ENCODE measurements at places on chromosomes 3 and 15.

GRCh38 chr3:41650406-41650805 lies 311.5 kb downstream of the ULK4 start:
- DNase-seq: no peak

- DNase-seq: no peak
Measured at GRCh38 chr3:112390783-112391641, 58.1 kb downstream of the CD200 start.

GRCh38 chr3:159458010-159458409 lies 530.6 kb upstream of the IL12A start:
- DNase-seq: no peak

DNA sequence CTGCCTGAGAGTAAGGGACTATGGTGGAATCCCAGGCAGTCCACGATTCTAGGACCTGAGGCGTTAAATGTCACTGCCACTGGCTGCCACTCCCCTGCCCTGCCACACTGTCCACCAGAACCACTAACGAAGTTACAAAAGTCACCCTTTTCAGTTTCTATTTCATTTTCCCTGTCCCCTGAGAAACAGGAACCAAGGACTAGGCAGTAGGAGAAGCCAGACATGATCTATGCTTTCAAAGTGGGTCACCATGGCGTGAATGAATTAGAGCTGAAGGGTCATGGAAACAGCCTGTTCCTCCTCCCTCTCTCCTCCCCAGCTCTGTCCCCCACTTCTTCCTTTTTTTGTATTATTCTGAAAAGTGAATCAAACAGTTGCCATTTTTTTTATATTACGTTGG lies 9.1 kb upstream of the ADPRH start:
- peak; percentile 57 for DNase-seq

DNA sequence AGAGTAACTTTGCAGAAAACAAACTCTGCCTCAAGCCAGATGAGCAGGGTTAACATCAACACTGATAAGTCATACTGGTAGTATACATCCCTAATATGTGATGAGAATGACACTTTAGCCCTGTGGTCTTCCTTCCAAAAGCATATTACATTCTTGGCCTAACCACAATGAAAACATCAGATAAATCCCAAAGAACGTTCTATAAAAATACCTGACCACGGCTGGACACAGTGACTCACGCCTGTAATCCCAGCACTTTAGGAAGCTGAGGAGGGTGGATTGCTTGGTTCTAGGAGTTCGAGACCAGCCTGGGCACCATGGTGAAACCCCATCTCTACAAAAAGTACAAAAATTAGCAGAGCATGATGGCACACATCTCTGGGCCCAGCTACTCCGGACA lies 4.7 kb downstream of the TMCC1 start:
- no peak for DNase-seq

GRCh38 chr15:41566121-41566885 lies 7.3 kb downstream of the TYRO3 start:
- no peak for DNase-seq

DNA sequence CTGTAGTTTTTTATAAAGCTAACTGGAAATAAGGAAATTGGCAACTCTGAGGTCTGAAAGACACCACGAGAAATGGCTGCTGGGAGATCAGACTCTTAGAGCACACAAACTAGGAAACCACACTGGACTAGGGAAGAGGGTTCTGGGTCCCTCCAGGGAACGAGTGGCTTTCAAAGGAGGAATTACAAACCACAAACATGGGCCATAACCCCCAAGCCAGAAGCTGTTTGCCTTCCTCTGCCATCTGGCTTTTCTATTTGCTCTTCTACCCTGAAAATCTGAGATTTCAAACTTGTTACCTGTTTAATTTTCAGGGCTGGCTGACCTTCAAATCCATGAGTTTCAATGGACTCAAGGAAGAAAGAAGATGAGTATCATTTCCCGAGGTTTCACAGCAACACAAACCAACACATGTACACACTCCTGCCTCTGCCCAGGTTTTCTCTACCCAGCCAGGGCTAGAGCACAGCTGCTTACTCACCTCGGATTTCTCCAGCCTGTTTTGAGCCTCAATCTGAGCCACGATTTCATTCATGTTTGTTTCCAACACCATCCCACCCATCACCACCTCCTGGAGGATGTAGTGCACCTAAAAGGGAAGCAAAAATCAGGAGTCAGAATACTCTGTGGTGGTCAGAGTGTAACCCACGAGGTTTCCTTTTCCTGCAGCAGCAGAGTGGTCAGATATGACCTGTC lies 22.6 kb upstream of the ANPEP start:
- DNase-seq: no peak

DNA sequence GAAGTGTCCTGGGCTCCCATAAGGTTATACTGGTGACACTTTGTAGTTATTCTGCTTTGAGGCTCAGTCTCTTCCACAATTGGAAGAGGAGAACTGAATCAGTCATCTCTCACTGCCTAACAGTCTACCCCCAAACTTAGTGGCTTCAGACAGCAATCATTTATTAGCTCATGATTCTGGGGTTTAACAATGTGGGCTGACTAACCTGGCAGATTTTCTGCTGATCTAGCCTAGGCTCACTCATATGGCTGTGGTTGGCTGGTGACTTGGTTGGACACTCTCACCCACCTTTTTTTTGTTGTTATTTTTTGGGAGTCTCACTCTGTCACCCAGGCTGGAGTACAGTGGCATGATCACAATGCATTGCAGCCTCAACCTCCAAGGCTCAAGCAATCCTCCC lies 7.1 kb downstream of the GPD1L start:
- no peak for DNase-seq

GRCh38 chr15:101198031-101198575 lies 53.7 kb downstream of the CHSY1 start:
- no peak for DNase-seq

DNA sequence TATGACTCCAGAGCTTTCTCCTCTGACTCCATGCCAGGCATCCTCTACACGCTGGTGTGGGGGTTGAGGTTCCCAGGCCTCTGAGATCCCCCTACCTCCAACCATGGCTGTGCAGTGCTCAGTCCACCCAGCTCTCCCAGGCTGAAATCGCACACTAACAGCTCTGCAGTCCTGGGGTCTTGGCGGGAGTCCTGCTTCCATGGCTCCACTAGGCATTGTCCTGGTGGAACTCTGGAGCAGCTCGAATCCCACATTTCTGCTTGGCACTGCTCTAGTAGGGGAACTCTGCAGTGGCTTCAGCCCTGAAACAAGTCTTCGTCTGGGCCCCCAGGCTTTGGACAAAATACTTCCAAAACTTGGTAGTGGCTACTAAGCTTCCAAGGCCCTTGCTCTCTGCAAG lies 50.7 kb downstream of the ROPN1B start:
- DNase-seq: no peak

DNA sequence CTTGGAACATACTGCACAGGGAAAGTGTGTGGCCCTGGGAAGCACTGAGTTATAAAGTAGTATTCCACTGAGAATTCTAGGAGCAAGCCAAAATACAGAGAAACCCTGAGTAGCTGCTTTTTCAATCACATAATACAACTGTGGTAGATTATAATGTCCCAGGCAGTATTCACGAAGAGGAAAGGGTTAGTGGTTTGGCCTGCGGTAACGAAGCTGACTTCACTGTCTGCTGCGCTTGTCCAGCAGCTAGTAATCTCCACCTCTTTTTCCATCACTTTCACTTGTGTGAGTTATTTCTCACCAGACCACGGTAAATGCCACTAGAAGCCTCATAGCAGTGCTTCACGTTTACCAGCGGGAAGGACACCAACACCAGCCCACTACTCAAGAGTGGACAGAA lies 34.4 kb downstream of the RPL39L start:
- DNase-seq: no peak

GRCh38 chr3:149790698-149791097 lies 1.7 kb downstream of the ANKUB1 start:
- DNase-seq: no peak

GRCh38 chr3:157369727-157370421 lies 66.8 kb upstream of the PTX3 start:
- DNase-seq: no peak

- no peak for DNase-seq
Measured at GRCh38 chr15:90174140-90174875, 26.8 kb upstream of the SEMA4B start.

All from CD4-positive, alpha-beta T cell treated with Interferon alpha-2 for 1 hour (primary cell).